Fibroblast of lung (primary cell): ENCODE measurements at places on chromosomes 4 and X.
A peak's percentile ranks its signal among the peaks of the same experiment; 100 is the strongest.

GRCh38 chr4:122293374-122294365 is 85.1 kb upstream of the ADAD1 start:
- no peak for DNase-seq

- peak; percentile 36 for DNase-seq
These were observed 28.1 kb downstream of the SLC30A9 start for GRCh38 chr4:42018451-42018850.

DNA sequence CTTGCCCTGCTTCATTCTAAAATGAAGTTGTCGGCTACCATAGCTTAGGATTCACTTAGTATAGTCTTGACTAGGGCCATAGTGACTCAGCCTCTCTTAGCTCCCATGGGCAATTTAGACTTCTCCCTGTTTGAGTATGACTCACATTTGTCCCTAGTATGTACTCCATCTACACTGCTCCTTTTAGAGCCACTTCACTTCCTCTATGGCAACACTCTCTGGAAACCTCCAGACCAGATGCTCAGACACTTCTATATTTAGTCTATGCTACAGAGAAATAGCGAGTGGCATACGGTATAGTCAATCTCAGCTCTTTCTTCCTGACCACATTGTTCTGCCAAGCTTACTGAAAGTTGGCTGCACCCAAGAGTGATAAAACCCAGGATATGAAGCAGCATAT is 11.2 kb downstream of the MEPE start:
- DNase-seq = peak; percentile 78

- DNase-seq = no peak
These were observed 677.1 kb downstream of the ADGRL3 start for GRCh38 chr4:61877266-61877665.

- no peak for DNase-seq
These were observed 41.8 kb upstream of the UNC5C start for GRCh38 chr4:95590615-95591014.

GRCh38 chrX:74922922-74923543 is 2.2 kb downstream of the NEXMIF start:
- no peak for DNase-seq

DNA sequence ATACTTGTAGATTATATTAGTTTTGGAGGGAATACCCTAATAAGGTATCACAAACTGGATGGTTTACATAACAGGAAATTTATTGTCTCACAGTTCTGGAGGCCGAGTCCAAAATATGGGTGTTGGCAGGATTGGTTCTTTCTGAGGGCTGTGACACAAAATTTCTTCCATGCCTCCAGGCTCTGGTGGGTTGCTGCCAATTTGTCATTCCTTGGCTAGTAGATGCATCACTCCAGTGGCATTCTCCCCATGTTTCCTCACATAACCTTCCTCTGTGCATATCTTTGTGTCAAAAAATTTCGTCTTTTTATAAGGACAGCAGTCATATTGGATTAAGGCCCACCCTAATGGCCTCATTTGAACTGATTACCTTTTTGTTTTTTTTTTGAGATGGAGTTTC is 49.3 kb downstream of the APELA start:
- DNase-seq = no peak

DNA sequence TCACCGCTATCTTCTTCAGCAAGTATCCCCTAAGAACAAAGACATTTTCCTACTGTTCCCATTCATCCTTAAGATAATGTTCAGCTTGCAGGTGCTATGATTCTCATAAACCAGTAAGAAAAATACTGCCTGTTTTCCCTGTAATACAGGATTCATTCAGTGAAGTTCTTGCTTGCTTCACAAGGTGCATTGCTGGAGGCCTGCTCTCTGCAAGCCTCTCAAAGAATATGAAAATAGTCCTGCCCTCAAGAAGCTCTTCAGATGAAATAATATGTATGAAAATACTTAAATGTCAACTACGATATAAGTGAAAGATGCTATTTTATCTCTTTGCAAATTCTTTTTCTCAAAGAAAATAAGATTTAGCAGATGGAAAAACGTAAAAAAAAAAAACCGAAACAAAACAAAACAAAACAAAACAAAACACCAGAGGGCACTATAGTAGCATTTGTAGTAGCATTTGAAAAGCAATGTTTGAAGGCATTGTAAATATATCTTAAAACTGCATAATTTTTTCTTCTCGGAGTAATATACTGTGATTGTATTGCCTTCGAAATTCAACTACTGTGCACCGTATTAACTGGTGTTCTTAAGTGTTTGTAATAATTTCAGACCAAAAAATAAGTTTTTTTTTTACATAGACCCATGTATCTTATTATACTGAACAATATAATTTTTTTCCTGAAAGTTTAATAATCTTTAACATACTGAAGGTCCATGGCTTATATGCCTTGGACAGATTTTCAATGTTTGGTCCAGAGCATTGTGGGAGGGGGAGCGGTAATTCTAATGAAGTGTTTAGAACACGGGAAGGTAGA is 26.0 kb downstream of the ADH4 start:
- no peak for DNase-seq

DNA sequence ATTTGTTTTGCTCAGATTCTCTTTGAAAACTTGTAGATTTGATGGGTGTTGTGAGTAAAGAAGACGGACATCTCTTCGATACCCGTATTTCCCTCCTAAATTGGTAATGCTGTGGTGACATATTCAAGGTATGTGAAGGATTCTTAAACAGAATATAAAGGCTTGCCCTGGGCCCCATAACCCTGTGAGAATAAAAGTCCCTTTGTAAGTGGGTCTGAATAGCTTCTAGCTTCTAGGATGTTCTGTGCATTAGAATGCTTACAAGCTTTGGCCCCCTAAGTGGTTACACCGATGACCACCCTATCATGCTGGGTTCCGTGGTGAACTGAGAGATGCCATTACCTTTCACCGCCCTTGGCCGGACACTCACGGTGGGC is 574 bp upstream of the MOB1B start:
- DNase-seq = no peak

- DNase-seq = no peak
These were observed 71.6 kb downstream of the ADAM29 start for GRCh38 chr4:174989791-174990190.

DNA sequence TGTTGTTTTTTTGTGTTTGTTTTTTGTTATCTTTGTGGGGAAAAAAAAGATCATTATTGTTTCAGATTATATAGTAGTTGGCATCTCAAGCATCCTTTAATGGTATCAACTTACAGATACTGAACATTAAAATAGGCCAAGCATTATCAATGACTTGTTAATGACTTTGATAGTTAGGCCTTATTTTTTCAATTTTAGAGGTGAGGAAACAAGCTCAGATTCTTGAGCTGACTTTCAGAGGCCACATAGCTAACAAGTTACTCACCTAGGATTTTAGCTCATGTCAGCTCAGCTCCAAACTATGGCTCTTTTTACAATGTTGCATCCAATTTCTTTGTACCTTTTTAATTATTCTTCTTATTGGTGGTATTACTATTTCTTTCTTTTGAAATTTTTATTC is 471 bp upstream of the PLAC8 start:
- DNase-seq = peak; percentile 22

GRCh38 chr4:147580396-147580795 is 36.8 kb upstream of the TMEM184C start:
- no peak for DNase-seq

DNA sequence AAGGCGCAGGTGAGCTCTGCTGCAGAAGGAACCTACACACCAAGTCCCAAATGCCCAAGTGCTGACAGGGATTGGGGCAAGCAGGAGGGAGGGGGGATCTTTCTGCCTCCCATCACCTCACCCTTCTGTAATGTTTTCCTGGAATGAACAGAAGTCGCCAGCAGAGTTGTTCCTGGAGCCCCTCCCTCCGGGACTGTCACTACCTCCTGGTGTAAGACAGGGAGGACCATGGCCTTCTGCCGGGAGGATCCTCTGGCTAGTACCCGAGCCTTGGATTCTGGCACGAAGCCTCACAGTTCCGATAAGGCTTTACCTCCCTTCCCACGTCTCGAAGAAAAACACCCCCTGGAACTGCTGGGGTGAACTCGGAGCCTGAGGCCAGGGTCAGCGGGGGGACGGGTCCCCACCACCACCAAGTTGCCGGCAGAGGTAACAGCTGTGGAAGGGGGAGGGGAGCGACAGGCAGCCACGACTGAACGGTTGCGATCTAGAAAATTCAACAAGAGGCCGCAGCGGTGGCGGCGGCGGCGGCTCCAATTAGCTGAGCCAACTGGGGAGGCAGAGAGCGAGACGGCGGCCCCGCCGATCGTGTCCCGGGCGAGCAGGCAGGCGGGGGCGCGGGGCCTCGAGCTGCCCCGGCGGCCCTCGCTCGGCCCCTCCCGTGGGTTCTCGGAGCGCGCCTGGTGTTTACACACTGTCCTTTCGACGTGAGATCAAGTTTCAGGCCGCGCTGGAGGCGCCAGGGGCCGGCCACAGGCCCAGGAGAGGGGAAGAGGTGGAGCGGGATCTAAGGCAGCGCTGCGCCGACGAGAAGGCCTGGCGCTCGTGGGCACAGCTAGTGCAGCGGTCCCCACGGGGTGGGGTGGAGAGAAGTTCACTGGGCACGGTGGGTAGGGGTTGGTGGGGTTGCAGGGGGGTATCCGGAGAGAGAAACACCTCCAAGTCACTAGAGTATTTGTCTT is 53.7 kb upstream of the BCOR start:
- no peak for DNase-seq

DNA sequence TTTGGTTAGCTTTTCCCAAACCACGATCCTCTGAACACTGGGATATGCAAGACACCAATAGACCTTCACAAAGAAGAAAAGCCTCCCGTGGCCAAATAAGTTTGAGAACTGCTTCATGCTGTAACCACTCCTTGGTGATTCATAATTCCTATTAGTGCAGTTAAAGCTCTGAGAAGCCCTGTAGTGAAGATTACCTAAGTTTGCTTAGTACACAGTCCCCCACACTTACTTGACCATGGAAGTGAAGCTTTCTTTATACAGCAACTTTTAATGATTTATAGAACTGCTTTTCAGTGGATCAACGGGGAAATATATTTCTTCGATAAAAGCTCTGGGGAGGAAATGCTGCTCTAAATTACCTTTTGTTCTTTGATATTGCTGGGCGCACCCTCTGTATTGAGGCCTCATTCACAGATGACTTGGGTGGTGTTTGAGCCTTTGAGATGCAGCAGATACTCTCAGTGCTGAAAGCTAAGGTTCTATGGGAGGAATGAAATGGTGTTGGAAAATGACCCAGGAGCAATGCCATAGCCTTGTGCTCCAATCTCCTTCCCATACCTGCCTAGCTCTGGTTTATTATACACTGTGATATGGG is 67.4 kb downstream of the CBLL2 start:
- DNase-seq = no peak

DNA sequence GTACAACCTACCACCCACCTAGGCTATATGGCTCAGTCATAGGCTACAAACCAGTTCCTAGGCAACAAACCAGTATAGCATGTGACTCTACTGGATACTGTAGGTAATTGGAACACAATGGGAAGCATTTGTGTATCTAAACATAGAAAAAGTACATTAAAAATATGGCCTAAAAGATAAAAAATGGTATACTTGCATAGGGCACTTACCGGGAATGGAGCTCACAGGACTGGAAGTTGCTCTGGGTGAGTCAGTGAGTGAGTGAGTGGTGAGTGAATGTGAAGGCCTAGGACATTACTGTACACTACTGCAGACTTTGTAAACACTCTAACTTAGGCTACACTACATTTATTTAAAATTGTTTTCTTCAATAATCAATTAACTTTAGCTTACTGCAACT is 139.2 kb upstream of the RBPJ start:
- peak; percentile 57 for DNase-seq

GRCh38 chr4:108311313-108311712 is 142.6 kb upstream of the LEF1 start:
- DNase-seq = no peak

GRCh38 chrX:23811656-23812055 is 28.7 kb downstream of the SAT1 start:
- DNase-seq = no peak

DNA sequence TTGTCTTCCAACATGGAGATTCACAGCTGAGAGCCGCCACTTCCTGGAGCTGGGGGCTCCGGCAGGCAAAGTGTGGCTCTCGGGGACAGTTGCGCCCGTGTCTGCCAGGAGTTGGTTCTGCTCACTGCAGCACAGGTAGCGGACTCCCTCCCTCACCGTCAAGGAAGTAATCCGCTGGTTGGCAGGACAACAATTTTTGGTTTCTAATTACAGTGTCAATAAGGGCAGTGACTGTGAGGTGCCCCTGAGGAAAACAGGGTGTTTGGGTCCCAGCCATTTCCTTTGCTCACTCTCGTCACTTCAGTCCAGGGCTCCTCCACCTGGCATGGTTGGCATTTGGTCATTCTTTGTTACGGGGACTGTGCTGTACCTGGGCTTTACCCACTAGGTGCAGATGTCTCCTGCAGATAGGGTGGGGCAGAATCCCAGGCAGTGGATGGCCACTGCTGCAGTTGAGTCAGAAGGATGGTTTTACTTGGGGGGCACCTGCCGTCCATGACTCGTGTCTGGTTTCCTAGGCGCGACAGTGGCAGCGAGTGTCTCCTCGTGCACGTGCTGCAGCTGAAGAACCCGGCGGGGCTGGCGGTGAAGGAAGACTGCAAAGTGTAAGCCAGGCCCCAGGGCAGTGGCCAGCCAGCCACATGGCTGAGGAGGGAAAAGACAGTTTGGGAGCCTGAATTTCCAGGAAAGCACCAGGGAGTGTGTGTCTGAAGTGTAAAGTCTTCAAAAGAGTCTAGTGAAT is 32.1 kb upstream of the CLCN4 start:
- no peak for DNase-seq

DNA sequence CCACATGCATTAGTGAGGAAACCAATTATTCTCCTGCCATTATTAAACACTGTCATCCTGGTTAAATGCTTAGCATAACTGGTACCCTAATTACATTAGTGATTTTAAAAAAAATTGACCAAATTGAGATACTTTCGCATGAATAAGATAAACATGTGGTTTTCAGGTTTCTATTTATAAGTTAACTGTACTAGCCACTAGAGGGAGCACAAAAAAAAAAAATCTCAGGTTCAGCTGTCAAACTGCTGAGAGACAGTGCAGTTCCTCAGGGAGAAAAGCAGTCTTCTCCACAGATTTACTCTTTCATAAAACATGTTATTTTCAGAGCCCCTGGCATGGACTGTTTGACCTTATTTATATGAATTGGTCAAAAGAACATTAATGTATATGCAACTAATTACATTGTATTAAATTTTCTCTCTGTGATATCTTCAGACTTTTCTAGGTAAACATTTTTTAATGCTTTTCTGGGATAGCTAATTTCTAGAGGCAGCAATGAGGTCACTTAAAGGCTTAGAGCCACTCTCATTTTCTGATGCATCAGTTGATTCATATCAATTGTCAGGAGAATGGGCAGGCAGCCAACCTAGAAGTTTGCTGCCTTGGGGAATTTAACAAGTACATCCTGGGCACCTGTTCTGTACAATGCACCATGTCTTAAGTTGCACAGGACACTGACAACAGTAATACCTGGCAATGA is 167.5 kb downstream of the CDS1 start:
- DNase-seq = peak; percentile 44
